ENCODE measurements at places on chromosomes 1 and 21.

DNA sequence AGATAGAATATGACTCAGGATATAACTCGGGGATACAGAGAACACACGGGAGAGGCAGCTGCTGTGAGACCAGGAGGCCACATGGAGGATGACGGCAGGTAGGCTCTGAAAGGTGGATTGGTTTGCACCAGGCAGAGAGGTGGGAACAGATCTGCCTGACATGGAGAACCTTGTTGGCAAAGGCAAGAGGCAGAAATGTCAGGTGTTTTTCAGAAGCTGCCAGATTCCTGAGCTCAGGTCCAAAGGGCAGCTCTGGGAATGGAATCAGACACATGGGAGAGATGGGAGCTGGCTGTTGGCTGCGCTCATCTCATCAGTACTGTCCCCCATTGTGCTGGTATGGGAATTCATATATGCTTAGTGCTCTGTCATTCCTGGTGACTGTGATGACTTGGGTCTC, 19.2 kb downstream of the SYT6 start:
- DNase-seq = no peak

DNA sequence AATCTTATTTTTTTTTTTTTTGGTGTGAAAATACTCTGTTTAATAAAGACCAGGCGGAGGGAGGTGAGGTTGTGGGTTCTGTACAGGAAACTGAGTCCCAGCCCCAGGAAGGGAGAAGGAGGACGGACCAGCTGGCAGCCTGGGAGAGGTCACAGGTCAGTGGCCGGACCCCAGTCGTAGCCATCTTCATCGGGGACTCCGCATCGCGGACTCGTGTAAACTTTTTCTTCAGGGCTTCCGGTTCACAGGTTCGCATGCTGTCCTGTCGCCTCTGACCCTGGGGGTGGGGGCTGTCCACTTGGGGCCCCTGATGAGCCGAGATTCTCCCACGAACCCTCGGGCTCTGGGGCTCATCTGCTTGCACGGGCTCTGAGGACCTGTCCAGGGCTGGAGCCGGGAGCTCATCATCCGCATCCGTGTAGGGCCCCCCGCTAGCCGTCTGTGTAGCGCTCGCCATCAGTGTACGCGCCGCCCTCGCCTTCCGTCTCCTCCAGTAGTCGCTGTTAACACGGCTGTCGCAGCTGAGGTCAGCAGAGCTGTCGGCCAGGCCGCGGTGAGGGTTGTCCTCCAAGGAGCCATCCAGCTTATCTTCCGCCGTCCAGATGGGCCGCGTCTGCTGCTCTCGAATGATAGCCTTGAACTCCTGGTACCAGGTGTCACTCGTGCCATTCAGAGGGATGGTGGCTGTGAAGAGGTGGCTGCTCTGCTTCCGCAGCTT, 975.7 kb upstream of the PRMT6 start:
- DNase-seq = no peak

DNA sequence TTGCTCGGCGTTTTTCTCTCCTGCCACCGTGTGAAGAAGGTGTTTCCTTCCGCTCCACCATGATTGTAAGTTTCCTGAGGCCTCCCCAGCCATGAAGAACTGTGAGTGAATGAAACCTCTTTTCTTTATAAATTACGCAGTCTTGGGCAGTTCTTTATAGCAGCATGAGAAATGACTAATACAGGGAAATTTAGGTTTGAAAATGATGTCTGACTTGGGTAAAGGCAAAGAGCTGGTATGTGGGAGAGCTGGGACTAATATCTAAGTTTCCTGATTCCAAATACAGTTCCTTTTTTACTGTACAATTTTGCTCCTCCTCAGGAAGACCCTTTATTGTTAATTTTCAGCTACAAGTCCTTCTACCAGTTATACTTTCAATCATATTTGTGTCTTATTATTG, 16.7 kb upstream of the ADAMTS5 start:
- no peak for DNase-seq

GRCh38 chr21:28537371-28538079, 455.2 kb downstream of the LTN1 start:
- no peak for DNase-seq

DNA sequence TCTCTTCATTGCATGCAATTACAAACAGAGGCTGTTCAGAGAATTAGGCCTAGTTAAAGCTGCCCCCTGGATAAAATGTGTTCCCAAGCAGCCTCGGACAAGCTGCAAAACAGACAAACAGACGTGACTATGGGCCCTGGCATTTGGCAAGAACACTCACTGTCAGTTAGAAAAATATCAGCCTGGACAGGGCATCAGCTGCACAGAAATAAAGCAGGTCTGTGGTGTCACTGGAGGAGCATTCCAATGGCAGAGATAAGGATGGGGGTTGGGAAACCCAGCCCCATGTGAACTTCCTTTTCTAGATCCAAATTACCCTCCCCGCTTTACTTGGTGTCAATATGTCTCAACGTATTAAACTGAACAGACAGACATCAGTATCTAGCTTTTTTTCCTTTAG, 177.1 kb downstream of the GPATCH2 start:
- no peak for DNase-seq

DNA sequence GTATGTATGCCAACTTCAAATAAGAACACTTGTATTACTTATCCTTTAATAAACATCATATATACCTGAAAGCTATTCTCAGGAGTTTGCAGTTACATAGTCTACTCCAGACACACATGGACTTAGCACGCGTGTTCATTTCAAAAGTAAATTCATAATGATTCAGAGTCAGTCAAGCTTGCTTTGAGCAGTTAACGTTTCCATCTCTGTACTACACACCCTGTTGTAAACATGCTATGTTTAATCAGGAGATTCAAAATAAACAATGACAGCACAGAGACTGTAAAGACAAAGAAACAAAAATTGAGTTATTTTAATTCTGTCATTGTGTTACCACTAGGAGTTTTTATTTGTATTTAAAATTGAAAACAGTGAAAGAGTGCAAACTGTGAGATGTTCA, 119.6 kb downstream of the NRIP1 start:
- DNase-seq = no peak

DNA sequence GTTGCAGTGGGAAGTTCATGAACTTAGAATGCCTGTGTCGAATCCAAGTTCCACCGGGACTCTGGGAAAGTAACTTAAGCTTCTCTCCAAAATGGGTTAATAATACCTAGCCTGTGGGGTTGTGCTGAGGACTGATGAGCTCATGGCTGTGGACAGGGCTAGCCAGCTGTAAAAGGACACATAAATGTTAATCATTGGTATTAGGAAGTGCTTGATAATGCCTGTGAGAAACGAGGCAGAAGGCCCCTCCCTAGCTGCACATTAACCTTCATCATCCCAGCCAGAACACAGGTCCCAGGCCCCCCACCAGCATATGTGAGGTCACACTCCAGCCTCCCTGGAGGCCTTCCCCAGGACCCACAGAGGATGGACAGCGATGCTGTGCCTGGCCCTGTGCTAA, 789 bp upstream of the GJB4 start:
- no peak for DNase-seq

DNA sequence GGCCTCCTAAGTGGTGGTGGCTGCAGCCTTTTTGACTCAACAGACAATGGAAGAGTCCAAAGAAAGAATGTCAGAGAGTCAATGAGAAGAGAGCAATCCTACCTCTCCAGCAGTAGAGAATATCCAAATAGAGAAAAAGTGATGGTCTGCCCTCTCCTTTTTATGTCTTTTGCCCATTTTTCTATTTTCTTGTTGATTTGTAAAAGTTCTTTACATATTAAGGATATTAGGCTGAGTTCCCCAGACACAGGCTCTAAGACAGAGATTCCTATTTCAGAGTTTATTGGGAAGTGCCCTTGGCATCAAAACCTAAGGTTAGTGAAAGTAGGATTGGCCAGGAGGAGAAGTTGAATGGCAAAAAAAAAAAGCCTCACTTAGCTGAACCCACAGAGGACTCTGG, 20.3 kb upstream of the SLC30A1 start:
- no peak for DNase-seq

- no peak for DNase-seq
Measured at GRCh38 chr1:56170784-56171320, 408.5 kb downstream of the PLPP3 start.

DNA sequence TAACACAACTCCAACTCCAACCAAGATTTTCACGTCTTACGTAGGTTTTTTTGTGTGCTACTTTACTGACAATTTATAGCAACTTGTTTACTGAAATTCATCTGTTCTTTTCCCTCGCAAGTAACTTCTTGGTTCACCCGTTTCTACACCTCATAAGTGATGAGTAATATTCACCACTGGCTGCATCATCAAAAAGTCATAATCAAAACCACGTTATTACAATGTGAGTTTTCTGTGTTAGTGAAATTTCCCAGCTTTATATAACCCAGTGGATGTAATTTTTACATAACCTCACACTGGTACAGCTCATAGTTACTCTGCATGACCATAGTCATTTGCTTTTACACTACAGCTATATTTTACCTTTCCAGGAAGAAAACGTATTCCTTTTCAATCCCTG, 401.1 kb upstream of the LYPLAL1 start:
- DNase-seq = no peak

DNA sequence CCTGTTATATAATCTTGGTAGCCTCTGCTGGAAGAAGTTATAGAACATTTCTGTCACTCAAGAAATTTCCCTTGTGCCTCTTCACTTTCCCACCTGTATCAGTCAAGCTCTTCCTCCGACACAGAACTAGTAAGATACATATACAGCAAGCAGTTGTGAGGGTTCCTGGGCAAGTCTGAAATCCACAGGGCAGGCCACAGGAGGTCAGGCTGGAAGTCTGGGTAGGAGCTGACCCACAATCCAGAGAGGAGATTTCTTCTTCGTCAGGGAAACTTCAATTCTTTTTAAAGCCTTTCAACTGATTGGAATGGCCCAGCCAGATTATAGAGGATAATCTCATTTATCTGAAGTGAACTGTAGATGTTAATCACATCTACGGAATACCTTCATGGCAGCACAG, 96.4 kb upstream of the FMN2 start:
- no peak for DNase-seq

DNA sequence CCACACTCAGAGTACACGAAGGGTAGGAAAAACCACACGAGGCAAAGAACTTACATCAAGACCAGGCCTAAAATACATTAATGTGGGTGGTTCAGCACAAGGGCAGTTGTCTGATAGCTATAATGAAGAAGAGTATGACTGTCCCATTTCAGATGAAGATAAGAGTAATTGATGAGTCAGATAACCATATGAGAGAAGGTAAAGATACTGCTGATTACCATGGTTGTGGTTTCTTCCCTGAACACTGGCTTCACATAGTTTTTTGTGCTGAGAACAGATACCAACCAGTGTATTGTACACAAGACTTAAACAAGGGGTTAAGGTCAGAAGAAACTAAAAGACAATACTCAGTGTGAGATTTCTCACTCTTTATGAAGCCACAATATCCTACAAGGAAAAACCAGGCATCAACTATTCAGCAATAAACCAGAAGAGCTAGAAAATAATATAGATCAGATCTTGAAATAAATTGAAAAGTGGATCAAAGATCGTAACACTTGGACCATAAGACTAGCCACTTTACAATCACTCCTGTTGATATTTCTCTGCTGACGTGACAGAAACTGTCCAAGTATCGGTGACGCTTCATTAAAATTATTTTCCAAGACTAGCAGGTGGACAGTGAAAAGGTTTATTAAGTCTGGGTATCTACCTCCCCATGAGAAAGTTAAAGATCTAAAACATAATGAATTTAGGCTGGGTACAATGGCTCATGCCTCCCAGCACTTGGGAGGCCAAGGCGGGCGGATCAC, 28.6 kb downstream of the PUM1 start:
- DNase-seq = no peak

- no peak for DNase-seq
Measured at GRCh38 chr1:84571150-84571535, 3.1 kb downstream of the CTBS start.

DNA sequence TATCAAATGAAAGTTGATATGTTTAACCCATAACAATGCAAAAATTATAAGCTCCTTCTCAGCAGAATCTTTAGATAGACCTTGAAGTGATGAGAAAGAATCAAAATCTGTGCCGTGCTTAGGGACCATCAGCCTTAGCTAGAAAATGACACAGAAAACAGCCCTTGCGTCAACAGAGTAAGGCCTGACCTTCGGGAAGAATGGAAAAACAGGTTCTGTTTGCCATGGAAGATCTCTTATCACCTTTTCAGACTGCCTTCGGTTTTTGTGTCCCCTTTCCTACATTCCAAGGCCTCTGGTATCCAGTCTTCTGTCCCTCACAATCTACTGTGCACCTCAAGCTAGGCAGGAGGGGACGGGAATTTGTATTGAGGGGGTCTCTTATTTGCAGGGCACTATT, 37.6 kb upstream of the DPT start:
- DNase-seq = no peak

DNA sequence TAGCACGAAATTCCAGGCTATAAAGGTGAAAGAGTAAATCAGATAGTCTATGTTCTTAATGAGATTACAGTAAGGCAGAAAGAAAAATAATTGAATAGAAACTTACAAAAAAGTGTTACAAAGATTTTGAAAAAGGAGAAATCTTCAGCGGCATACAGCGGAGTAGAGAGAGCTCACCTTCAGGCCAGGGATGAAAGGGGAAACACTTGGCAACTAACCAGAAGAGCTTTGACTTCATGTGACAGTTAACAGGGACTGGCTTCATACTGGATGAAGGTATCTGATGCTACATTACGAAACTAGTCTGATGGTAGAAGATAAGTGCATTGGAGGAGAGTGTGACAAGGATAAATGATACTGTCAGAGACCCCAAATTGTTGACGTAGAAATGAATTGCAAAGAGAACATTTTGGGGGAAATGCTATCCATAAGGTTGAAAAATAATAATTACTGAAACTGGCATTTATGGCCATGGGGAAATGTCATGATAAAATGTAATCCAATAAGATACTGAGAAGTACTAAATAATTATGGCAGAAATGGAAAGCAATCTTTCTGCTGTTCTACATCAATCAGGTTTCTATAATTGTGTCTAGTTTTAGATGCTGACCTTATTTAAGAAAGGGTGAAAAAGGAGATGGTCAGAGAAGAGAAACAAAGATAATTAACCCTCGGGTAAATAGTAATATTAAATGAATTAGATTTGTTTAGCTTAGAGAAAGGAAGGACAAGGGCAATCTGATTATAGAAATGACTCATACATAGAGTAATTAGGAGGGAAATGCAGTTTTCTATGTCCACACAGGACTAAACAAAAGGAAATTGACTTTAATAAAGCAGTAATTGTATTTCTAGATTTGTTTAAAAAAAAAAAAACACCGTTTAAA, 808.7 kb downstream of the NCAM2 start:
- DNase-seq = no peak

DNA sequence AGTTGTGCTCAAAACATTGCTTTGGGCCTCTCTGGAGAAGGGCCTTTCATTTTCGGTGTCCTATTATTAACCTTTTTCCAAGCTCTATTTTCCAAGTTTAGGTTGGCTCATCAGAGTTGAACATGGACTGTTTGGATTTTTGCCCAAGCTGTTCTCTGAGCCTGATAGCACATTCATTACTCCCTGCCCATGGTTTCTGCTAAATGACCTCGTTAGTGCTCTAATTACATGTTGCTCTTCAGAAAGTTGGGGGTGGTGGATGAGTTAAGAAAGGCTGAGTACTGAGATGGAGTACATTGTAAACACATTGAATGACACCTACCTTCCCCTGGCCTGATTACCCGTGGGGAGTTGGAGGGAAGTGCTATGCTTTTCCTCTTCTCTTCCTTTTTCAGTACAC, 38.9 kb downstream of the LMO4 start:
- DNase-seq = no peak
